ENCODE measurements at places on chromosomes 1 and 21. TPM values are rescaled to one million over a fixed set of nuclear protein-coding genes. Genes with fewer than 3 reads are reported as not detected.

DNA sequence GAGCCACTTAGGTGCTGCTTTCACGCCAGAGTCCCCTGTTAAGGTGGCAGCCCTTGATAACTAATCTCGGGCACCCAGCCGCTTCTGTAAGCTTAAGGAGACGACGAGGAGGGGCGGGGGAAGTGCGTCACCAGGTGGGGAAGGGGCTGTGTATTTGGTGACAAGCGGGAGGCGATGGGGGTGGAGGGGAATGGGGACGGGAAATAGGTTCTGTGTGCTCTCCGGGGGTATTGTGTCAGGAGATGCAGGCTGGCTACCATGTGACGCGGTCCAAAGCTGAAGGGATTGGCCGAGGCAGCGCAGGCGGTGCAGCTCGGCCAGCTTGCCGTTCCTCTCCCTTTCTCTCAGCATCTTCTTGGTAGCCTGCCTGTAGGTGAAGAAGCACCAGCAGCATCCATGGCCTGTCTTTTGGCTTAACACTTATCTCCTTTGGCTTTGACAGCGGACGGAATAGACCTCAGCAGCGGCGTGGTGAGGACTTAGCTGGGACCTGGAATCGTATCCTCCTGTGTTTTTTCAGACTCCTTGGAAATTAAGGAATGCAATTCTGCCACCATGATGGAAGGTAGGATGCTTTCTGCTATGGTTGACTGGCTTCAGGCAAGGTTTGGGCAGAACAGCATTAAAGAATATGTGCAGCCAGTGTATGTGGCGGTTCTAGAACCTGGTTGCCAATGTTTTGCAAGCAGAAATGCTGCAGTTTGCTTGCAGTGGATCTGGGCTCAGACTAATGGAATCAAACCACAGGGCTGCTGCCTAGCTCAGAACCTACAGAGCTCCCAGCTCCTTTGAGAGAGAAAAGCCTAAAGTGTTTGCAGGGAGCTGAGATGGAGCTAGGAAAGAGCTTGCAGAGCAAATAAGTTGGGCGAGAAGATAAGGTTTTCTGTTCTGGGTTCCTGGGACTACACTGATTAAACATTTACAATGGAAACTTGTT is at the start of gene SGIP1:
Gene SGIP1, plus strand, starts transcription at position 350 of the 937 bp plus-strand sequence. Its CDS starts 206 bp downstream, at position 556.
- DNase-seq: peak; percentile 38
- peak within 1 kb of the TSS; percentile 3 for H3K4me3 ChIP-seq
- H3K36me3 ChIP-seq: no peaks in the 10 kb centered on the region
- no peaks in the 10 kb centered on the region for H3K4me1 ChIP-seq

- H3K27me3 ChIP-seq: no peaks in the 10 kb centered on the region
- no peaks in the 10 kb centered on the region for H3K36me3 ChIP-seq
- no peak overlapping the region for H3K27ac ChIP-seq
- H3K4me1 ChIP-seq: no peaks in the 10 kb centered on the region
Observed at GRCh38 chr1:45448357-45448756, 42.6 kb downstream of the TESK2 start.

DNA sequence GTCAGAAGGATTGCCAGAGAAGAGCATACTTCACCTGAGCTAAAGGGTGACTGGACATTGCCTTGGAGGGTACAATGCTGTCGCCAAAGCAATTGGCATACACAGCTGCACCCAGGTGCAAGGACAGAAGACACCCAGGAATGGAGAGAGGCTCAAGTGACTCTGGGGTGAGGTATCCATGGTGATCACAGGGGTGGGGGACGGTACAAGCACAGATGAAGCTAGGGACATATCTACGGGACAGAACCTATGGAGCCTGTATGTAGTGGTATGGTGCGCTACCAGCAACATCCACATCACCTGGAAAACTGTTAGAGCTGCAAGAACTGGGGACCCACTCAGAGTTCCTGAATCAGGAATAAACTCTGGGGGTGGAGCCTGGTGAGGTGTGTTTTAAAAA is 286.1 kb downstream of the PCP4 start:
- H3K27ac ChIP-seq: no peak overlapping the region
- no peaks in the 10 kb centered on the region for H3K27me3 ChIP-seq
- H3K4me3 ChIP-seq: no peak overlapping the region
- H3K36me3 ChIP-seq: no peaks in the 10 kb centered on the region
- no peaks in the 10 kb centered on the region for H3K4me1 ChIP-seq

Gene SFN
- not detected for total RNA-seq

- no peaks in the 10 kb centered on the region for H3K36me3 ChIP-seq
- no peaks in the 10 kb centered on the region for H3K4me1 ChIP-seq
- no peak overlapping the region for H3K4me3 ChIP-seq
- H3K27ac ChIP-seq: no peak overlapping the region
- no peak for DNase-seq
Observed at GRCh38 chr1:59997479-59998115, 71.0 kb upstream of the CYP2J2 start.

Gene C1QTNF12
- total RNA-seq: 2.6 TPM

GRCh38 chr1:115173151-115173550 is 83.8 kb upstream of the TSPAN2 start:
- H3K4me3 ChIP-seq: no peak overlapping the region
- no peaks in the 10 kb centered on the region for H3K27me3 ChIP-seq
- H3K27ac ChIP-seq: no peak overlapping the region
- H3K36me3 ChIP-seq: no peaks in the 10 kb centered on the region
- DNase-seq: no peak

GRCh38 chr1:34842952-34843371 is 16.6 kb downstream of the SMIM12 start:
- peaks cover 6% of the 10 kb centered on the region for H3K4me1 ChIP-seq
- H3K4me3 ChIP-seq: no peak overlapping the region
- H3K36me3 ChIP-seq: no peaks in the 10 kb centered on the region
- DNase-seq: no peak

Gene FCRLB
- 0.79 TPM for total RNA-seq

Gene ADGRL4
- 8.4 TPM for total RNA-seq

DNA sequence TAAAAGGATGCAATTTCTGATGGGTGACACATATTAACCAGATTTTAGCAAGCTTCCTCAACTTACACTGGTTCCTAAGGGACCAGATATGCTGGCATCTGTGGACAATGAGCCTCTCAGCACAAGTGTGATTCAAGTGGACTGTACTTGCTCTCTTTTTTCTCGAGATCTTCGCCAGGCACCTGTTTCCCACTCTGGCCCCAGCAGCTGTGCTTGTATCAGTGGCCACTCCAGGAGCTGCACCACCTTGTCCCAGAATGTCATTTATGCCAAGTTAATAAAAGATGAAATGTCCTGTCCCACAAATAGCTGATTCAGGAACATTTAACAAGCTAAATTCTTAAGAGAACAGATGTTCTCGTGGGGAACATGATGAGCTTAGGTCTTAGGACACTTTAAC is 14.6 kb downstream of the C1orf198 start:
- peaks cover 27% of the 10 kb centered on the region for H3K4me1 ChIP-seq
- no peak for DNase-seq
- no peak overlapping the region for H3K27ac ChIP-seq
- H3K27me3 ChIP-seq: no peaks in the 10 kb centered on the region

Gene FHAD1
- total RNA-seq: 0.17 TPM

- H3K27me3 ChIP-seq: no peaks in the 10 kb centered on the region
- no peak overlapping the region for H3K27ac ChIP-seq
- no peak for DNase-seq
- no peak overlapping the region for H3K4me3 ChIP-seq
Observed at GRCh38 chr1:172637522-172637921, 21.4 kb upstream of the FASLG start.

Gene LCA5L
- 3.8 TPM for total RNA-seq

Gene HMGCS2
- 0.61 TPM for total RNA-seq

Gene ERG
- 4.0 TPM for total RNA-seq

GRCh38 chr1:203558064-203558760 is 64.3 kb downstream of the OPTC start:
- DNase-seq: peak; percentile 34
- H3K36me3 ChIP-seq: no peaks in the 10 kb centered on the region
- H3K4me3 ChIP-seq: no peak overlapping the region

- peak; percentile 70 for DNase-seq
- peak overlapping the region; percentile 84 for H3K27ac ChIP-seq
- H3K27me3 ChIP-seq: no peaks in the 10 kb centered on the region
- H3K4me1 ChIP-seq: peaks cover 15% of the 10 kb centered on the region
- H3K36me3 ChIP-seq: no peaks in the 10 kb centered on the region
Observed at GRCh38 chr1:230327892-230328284, 98.2 kb downstream of the PGBD5 start.

Gene INSRR
- total RNA-seq: 0.04 TPM

DNA sequence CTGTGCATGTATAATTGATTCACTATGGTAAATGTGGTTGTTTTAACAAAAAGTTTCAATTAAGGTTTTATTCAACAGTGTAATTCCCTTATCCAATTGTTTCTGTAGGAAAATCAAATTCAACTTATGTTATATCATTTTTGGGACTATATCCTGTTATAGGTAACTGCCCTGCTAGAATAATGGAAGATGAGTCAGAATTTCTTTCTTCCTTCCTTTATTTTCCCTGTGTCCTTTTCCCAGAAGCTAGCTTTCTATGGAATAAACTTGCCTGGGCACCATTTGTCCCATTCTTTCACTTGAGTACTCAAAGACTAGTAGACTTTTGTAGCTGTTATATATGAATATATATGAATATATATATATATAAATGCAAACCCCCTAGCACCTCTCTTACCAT is 301.3 kb downstream of the TM2D1 start:
- no peak overlapping the region for H3K4me3 ChIP-seq
- no peaks in the 10 kb centered on the region for H3K4me1 ChIP-seq
- no peaks in the 10 kb centered on the region for H3K36me3 ChIP-seq
- no peaks in the 10 kb centered on the region for H3K27me3 ChIP-seq
- DNase-seq: no peak

DNA sequence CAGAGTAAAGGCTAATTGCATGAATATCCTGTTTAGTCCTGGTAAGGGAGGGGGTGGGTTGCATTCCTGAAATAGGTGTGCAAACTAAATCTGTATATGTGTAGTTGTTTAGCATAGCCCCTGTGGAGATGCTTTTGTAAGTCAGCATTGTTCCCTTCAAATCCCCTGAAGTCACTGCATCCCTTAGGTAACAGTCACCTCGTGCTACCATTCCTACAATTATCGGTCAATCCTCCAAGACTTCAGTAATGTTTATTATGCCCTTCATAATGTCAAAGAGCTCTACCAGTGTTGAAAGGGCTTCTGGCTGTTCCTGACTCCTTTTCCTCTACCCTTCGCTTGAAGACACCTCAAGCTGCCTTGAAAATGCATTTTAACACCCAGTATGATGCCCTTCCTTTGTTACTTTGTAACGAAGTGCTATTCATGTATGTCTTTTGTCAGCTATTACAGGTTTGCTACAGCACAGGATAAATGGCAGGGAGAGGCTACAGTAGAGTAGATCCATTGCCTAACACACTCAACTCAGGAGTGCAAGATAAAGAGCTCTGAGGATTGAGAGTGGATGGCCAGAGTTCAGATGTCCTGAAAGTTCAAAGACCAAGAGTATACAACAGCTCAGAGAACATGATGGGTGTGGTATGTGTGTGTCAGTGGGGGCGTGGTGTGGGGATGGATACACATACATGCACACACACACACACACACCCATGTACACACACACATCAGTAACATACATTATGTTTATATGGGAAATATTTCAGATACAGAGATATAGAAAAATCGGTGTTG is 27.4 kb upstream of the FOXD3 start:
- no peaks in the 10 kb centered on the region for H3K4me1 ChIP-seq
- H3K27me3 ChIP-seq: no peaks in the 10 kb centered on the region
- H3K27ac ChIP-seq: no peak overlapping the region

Gene PRPF38A
- 27.0 TPM for total RNA-seq

All from adrenal gland (tissue), 19 donors.